ENCODE measurements at places on chromosomes 13 and 19. TPM values are rescaled to one million over a fixed set of nuclear protein-coding genes. Genes with fewer than 3 reads are reported as not detected.

Gene LIG1
- total RNA-seq, result 50.4 TPM

Gene HIF3A
- 10.1 TPM for total RNA-seq

Gene MCF2L
- total RNA-seq, result 3.3 TPM

Gene ZNF439
- total RNA-seq, result 0.87 TPM

Gene ELSPBP1
- total RNA-seq, result not detected

Gene TNNI3
- total RNA-seq, result not detected

Gene PDX1
- total RNA-seq, result not detected

Gene C19orf33
- total RNA-seq, result 65.5 TPM

Gene ACOD1
- not detected for total RNA-seq

Gene CADM4
- total RNA-seq, result 1.1 TPM

Gene CEACAM21
- total RNA-seq, result 14.9 TPM

Data from mammary microvascular endothelial cell (primary cell).